GM12892 (cell line): ENCODE measurements at places on chromosomes 1 and 21.

GRCh38 chr1:234848972-234849649 lies 239.1 kb upstream of the IRF2BP2 start:
- no peak for DNase-seq

DNA sequence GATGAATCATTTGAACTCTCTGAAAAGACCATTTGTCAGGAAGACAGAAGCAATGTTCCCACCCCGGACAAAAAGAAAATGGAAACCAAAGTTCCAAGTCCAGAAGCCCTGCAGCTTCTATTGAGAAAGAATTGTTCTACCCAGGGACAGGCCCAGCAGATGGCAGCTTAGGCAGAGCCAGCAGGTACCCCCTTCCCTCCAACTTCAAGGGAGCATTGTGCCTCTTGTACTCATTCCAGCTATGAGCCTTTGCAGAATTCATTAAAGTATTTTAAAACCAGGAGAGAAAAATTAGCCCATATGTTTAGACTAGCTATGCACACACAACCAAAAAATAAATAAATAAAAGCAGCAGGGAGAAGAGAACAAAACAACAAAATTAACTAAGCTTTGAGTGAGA lies 85.2 kb upstream of the KCND3 start:
- no peak for DNase-seq

DNA sequence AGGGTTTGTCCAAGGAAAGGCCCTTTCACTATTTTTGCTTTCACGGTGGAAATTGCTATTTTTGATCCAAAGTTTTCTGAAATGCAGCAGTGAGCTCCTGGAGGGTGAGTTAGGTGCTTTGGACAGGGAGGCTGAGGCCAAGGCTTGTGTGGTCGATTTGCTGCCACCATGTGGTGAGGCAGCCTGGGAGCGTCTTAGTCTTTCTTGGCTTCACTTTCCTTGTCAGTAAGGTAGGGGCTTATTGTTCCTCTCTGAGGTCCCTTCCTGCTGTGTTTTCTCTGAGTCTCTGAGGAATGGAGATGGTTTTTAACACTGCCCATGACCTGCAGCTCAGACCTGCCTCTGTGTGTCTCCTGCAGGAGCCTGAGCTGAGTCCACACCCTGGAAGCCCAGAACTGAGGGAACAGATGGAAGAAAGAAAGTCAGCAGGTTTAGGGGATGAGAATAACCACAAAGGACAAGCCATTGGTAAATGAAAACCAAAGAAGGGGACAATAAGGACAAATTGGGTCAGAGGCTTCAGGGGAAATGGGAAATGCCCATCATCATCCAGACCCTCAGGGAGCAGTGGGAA lies 20.1 kb upstream of the S100A10 start:
- DNase-seq: no peak

DNA sequence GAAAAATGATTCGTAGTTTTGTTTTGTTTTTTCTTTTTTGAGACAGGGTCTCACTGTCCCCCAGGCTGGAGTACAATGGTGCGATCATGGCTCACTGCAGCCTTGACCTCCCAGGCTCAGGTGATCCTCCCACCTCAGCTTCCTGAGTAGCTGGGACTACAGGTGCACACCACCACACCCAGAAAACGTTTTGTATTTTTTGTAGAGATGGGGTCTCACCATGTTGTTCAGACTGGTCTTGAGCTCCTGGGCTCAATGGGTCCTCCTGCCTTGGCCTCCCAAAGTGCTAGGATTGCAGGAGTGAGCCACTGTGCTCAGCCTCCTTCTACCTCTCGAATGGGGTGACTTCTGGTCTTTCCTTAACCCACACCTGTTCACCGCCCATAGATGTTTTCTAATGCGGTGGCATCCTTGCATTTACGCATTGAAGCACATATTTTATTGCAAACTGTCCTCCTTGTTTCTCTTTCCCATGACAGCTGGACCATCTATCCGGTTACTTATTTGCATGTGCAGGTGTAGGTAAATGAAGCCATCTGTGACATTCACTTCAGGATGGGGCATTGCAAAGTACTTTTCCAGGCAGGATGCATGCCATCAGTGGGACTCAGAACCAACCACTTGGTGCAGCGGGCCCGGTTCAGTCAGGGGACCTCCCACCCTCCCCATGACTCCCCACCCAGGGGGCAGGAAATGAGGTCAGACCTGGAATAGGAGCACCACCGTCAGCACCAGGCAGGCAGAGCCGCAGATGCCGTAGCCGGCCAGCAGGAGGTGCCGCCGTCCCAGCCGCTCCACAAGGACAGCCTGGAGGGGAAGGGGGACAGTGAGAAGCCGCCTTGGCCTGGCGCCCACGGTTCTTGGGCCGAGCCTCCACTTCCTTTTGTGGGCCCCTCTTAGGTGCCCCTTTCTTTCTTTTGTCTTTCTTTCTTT lies 16.5 kb downstream of the SLC2A7 start:
- DNase-seq: peak; percentile 69

DNA sequence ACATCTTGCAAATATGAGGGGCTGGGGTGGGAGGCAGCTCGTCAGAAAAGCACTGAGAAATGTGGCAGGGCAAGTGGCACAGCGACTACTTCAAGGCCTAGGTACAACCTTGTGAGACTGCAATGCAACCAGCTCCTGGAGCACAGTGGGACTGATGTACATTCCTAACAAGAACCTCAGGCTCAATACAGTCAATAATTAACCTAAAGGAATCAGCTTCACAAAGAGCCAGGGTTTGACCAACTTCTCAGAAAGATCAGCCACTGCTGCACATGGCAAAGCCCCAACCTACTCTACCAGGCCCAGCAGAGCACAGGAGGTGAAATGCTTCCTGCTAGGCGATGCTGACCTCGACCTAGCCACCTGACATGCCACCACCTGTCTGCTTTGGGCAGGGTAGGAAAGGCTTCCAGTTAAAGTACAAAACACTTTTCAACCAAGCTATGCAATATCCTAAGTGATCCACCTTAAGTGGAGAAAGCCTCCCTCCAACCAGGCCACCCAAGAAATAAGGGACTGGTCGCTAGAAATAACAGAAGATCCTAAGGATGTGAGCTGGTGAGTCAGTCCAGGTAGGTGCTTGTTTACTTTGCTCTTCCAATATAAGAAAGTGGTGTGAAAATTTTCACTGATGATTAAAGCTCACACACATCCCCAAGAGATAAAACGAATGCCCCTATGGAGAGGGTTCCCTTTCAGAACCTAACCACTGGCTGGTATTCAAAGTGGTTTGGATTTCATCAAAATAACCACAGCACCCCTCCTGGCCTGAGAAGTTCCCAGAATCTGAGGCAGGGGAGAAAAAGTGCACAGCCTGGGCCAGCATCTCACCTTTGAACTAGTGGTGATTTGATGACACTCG lies 2.1 kb downstream of the RIPK4 start:
- no peak for DNase-seq

GRCh38 chr1:14466006-14466405 lies 132.5 kb upstream of the KAZN start:
- no peak for DNase-seq

- no peak for DNase-seq
These were observed 27.7 kb upstream of the RIPK4 start for GRCh38 chr21:41794600-41794999.

DNA sequence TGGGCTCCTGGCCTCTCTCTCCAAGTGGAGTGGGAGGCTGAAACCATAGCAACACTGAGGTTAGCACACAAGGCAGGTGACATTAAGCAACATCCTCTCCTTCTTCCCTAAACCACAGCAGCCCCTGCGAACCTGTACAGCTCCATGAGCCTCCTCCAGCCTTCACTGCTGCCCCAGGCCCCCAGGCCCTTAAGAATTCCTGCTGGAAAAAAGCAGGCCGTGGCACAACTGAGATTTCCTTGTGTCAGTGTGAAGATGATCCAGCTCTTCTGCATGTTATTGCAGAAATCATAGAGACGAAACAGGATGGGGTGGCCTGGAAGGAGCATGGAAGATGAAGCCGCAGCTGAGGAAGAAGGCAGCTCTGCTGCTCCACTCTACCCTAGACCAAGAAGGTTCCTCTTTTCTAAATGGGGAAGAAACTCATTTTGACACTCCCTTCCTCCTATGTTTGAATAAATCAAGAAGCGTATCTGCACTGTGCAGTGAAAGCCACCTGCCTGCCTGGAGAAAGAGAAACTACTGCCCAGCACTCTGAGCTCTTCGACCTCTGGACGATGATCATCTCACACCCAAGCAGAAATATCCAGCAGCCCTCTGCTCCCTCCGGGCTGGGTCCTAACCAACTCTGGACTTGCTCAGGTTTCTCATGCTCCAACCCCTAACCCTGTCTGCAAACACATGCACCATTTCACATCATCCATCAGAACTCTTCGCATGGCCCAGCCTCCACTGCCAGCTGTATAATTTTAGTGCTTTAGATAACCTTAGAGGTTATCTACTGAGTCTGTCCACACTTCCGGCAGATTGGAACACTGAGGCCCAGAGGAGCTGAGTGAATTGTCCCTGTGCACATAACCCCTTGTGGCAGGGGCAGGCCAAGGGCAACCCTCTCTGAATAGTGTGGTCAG lies 20.7 kb downstream of the SH3BP5L start:
- peak; percentile 48 for DNase-seq

DNA sequence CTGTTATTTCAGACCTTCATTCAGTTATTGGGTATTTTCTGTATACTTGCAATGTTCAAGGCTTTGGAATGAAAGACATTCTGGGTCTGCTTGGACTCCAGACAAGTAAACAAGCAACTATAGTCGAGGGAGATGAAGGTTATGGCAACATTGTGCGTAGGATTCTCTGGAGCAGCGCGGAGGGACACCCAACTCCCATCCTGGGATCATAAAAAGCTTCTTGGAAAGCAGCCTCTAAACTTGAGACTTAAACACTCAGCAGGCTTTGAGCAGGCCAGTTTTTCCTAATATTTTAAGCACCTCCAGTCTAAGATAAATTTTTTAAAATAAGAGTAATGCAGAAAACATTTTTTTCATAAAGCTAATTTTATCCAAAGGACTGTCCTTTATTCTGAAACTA lies 7.6 kb upstream of the LYST start:
- no peak for DNase-seq

DNA sequence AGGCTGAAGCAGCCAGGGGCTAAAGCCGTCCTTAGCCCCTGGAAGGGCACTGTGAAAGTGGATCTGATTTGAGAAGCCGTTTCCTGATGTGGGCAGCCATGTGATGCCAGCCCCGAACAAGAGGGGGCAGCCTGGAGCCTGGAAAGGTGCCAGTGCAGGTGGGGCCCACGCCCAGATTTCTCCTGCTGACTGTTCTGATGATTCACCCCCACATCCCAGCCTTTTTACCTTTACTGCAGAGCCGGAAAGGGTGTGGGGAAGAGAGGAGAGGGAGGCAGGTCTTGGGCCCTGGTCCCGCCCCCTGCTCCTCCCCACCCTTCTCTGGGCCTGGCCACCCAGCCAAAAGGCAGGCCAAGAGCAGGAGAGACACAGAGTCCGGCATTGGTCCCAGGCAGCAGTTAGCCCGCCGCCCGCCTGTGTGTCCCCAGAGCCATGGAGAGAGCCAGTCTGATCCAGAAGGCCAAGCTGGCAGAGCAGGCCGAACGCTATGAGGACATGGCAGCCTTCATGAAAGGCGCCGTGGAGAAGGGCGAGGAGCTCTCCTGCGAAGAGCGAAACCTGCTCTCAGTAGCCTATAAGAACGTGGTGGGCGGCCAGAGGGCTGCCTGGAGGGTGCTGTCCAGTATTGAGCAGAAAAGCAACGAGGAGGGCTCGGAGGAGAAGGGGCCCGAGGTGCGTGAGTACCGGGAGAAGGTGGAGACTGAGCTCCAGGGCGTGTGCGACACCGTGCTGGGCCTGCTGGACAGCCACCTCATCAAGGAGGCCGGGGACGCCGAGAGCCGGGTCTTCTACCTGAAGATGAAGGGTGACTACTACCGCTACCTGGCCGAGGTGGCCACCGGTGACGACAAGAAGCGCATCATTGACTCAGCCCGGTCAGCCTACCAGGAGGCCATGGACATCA lies at the start of gene SFN:
TSS of gene SFN (plus strand) at position 369 of the 904 bp plus-strand sequence. CDS start at position 433, 64 bp downstream.
- DNase-seq: no peak

GRCh38 chr1:55695552-55695951 lies 480.4 kb upstream of the USP24 start:
- no peak for DNase-seq
